Natural killer cell (primary cell): ENCODE measurements at places on chromosomes 11 and 22.

DNA sequence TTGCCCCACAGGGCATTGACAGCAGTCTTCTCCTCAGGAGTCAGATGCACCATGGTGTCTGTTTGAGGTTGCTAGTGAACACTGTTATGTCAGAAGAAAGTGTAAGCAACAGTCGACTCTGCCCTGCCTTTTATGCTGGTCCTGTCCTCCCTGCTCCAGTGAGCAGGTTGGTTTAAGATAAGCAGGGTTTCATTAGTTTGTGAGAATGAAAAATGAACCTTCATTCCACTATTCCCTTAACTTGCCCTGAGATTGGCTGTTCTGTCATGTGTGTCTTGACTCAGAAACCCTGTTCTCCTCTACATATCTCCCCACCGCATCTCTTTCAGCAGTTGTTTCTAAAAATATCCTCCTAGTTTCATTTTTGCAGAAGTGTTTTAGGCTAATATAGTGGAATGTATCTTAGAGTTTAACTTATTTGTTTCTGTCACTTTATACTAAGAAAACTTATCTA lies at the start of gene HBD:
TSS of gene HBD (minus strand) at position 103 of the 454 bp plus-strand sequence. CDS start at position 53, 50 bp downstream.
- no peak for DNase-seq

GRCh38 chr22:23278883-23279675 lies 98.8 kb downstream of the BCR start:
- DNase-seq, result peak; percentile 80

GRCh38 chr11:20483931-20484330 lies 96.4 kb downstream of the PRMT3 start:
- no peak for DNase-seq

GRCh38 chr22:21837248-21837979 lies 30.0 kb downstream of the MAPK1 start:
- no peak for DNase-seq

GRCh38 chr22:32800994-32801536 lies 440 bp upstream of the TIMP3 start:
- DNase-seq, result no peak

DNA sequence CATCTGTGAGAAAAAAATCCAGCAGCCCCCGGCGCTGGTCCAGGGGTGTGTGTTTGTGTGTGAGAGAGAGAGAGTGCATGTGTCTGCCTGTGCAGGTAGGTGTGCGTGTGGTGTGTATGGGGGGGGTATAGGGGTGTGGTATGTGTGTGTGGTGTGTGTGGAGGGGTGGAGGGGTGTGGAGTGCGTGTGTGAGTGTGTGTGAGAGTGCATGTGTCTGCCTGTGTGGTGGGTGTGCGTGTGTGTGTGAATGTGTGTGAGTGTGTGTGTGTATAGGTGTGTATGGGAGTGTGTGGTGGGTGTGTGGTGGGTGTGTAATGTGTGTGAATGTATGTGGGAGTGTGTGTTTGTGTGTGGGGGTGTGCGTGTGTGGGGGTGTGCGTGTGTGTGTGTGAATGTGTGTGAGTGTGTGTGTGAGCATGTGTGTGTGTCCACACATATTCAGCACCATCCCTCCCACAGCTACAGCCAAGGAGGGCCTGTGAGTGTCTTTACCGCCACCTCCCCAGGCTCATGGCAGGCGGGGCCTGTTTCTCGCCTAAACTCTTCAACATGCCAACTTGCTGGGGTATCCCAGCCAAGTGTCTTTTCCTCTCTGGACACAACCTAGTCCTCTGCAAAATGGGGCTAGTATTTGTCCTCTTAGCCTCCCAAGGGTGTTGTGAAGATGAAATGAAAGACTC lies 11.9 kb downstream of the LMO1 start:
- no peak for DNase-seq

DNA sequence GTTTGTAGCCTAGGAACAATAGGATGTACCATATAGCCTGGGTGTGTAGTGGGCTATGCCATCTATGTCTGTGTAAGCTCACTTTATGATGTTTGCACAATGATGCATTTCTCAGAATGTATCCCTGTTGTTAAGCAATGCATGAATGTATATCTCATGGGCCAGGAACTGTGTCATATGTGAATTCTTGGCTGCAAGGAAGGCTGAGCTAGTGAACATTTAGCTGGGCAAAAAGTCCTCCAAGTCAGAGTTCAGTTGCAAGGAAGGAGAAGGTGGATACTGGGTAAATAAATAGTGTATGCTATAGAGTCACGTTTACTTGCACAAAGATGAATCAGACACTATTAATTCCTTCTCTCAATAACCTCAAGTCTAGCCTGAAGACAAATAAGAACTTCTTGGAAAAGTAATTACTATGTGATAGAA lies 136.1 kb downstream of the EHF start:
- DNase-seq, result no peak

DNA sequence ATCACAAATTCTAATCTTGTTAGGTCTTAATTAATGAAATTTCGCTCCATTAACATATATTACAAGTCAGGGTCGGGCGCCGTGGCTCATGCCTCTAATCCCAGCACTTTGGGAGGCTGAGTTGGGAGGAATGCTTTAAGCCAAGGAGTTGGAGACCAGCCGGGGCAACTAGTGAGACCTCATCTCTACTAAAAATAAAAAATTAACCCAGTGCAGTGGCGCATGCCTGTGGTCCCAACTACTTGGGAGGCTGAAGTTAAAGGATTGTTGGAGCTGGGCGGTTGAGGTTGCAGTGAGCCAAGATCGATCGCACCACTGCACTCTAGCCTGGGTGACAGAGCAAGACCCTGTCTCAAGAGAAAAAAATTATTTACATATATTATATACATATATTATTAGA lies 1.9 kb downstream of the TMA7B start:
- DNase-seq, result no peak
